ENCODE measurements at places on chromosomes 2 and 18.

DNA sequence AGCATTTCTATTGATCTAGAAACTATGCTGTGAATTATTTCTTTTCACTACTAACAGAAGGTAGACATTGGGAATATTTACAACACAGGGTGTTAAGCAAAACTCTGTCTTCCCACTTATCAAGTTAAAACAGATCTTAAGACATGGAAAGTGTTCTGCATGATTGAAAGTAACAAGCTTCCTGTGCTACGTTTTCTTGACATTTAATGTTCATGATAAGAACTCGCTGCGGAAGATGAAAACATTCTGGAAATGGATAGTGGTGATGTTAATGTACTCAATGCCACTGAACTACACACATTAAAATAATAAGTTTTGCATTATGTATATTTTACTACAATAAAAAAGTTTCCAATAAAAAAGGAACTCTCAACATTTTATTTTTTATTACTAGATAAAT lies 74.4 kb upstream of the SCN7A start:
- DNase-seq = no peak

- no peak for DNase-seq
Observed at GRCh38 chr18:478681-479080, 21.8 kb downstream of the COLEC12 start.

DNA sequence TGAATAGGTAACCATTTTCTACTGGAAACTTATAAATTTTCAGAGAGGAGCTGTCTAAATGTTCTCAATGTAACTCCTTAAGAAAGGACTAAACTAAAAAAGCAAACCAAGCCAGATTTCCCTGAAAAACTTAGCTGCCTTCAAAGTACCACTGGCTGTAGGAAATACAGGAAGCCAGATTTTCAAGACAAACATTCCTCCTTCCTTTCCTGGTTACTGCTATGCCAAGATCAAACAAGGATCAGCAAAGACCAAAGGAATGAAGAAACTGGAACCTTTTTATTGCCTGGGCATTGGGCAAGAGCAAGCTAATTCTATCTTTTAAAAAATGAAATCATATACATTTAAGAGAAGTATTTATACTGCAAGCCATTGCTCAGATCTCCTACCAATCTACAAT lies 212.7 kb downstream of the DYM start:
- no peak for DNase-seq

DNA sequence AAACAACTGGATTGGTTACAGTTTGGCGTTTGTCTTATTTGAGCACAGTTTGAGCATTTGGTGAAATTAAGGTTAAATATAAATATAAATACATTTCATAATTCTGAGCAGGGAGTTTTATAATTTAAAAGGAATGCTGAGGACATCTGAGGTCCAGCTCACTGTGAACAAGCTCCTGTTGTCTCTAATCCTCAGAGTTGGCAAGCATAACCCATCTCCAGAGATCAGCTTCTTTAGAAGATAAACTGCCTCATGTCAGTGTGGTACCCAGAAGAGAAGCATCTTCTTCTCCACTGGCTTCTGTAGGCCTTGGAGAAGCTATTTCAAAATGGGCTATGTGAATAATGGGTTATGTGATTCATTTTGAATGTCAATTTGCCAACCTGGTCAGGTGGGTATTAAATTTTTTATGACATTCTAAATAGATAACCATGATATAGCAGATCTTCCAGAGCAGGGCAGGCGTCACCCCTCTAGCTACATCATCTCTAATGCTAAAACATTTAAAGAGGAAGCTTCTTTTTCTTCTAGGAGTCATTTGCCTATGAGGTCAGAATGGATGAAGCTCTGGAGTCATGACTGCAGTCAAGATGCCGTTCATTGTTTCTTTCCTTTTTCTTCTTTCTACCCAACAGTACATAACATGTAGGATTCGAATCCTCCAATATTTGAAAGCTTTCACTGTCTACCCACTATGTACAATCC lies 324.0 kb downstream of the RNF144A start:
- DNase-seq = no peak

DNA sequence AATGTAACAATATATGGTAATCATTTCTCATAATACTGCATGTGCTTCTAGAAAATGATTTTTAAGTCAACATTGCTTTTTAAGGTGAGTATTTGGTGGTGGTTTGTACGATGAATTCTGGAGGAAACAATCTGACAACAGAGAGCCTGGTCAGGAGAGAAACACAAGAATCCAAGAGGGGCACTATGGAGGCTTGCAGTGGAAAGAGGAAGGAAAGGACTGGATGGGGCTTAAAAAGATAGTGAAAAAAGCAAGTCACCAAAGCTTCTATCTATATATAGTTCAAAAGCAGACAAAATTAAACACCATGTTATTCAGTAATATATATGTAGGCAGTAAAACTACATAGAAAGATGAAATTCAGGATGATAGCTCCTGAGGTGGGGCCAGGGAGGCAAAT lies 109.4 kb upstream of the SERTAD2 start:
- DNase-seq = no peak

DNA sequence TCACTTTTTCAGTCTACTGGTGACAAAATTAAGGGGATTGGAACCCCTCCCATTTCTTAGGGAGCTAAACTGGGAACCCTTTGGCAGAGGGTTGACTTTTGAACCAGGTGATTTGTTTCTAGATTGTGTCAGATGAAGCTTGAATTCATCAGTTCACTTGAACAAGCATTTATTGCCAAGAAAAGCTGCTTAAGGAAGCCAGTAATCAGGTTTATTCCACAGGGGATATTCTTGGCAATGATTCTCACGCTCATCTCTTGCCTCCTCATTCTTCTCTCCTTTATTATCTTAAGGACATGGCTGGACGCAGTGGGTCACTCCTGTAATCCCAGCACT lies 101.0 kb downstream of the ALPK2 start:
- no peak for DNase-seq

GRCh38 chr2:20390524-20391123 lies 40.0 kb upstream of the PUM2 start:
- DNase-seq = no peak

All from activated CD4-positive, alpha-beta T cell treated with anti-CD3 and anti-CD28 coated beads, Interleukin-10, Interleukin-2, amounts not matched to agents 100 ng/mL and 50 ng/mL, durations not matched to agents 16 hours and 8 hours (primary cell).